ENCODE measurements at places on chromosomes 6 and 20.
A peak's percentile ranks its signal among the peaks of the same experiment; 100 is the strongest.

GRCh38 chr20:62987114-62987513 is 19.6 kb downstream of the BHLHE23 start:
- peak; percentile 44 for DNase-seq

DNA sequence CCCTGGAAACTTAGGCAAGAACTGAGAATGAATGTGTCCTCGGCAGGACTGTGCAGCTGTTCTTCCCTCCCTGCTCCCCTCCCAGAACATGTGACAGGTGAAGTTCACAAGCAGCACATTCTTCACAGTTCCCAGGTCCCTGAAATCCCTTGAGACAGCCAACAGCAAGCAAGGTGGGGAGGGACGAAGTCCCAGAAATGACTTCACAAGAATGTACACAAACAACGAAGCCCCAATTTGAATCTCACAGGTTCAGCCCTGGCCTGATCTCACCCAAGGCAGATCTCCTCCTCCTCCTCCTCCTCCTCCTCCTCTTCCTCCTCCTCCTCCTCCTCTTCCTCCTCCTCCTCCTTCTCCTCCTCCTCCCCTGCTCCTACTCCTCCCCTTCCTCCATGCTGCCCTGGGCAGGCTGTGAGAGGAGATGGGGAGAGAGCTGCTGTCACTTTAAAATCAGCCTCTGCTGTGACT is 32.4 kb downstream of the WRNIP1 start:
- DNase-seq, result no peak

GRCh38 chr6:113481458-113481857 is 375.7 kb upstream of the MARCKS start:
- no peak for DNase-seq

DNA sequence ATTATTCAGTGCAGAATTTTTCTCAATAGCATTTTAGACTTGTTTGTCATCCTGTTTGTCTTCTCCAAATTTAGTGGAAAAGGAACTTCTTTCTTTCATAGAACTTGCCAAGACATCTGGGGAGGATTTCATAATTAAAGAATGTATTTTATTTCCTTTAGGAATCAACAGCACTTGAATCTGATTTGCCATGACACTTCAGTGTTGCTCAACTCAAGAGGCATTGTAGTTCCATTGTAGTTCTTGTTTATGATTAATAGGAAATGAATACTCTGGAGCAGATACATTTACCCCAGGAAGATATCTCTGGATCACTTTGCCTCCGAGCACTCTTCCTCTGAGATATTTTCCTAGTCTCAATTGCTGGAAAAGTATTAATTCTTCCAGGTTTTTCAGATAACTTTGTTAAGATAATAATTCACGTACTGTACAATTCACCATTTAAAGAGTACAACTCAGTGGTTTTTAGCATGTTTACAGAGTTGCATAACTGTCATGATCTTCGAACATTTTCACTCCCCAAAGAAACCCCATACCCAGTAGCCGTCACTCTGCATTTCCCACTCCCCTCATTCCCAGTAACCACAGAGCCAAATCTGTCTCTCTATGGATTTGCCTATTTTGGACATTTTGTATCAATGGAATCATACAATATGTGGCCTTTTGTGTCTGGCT is 29.7 kb downstream of the AKAP12 start:
- no peak for DNase-seq

DNA sequence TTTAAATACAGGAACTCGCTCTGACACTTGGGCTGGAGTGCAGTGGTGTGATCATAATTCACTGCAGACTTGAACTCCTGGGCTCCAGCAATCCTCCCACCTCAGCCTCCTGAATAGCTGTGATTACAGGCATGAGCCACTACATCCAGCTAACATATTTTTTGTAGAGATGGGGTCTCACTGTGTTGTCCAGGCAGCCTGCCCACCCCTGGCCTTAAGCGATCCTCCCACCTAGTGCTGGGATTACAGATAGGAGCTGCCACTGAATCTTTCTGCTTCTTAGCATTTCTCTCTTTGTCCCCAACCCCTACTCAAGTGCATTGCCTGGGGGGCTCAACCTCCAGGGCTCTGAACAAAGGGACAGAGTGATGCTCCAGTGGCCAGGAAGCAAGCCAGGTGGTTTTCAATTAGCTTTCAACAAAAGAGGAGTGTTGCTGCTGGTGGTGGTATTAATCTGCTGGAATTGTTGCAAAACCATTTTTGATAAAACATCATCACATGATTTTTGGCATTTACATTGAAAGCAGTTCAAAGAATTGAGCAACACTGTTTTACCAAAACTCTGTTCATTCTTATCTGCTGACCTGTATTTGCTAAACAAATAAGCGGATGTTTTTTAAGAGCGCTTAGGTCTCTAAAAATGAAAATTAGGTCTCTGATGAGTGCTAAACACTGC is 40.4 kb upstream of the BPIFA2 start:
- DNase-seq, result no peak

All from NCI-H1436 (cell line).